ENCODE measurements at places on chromosomes 6 and 20. TPM values are rescaled to one million over a fixed set of nuclear protein-coding genes. Genes with fewer than 3 reads are reported as not detected.

DNA sequence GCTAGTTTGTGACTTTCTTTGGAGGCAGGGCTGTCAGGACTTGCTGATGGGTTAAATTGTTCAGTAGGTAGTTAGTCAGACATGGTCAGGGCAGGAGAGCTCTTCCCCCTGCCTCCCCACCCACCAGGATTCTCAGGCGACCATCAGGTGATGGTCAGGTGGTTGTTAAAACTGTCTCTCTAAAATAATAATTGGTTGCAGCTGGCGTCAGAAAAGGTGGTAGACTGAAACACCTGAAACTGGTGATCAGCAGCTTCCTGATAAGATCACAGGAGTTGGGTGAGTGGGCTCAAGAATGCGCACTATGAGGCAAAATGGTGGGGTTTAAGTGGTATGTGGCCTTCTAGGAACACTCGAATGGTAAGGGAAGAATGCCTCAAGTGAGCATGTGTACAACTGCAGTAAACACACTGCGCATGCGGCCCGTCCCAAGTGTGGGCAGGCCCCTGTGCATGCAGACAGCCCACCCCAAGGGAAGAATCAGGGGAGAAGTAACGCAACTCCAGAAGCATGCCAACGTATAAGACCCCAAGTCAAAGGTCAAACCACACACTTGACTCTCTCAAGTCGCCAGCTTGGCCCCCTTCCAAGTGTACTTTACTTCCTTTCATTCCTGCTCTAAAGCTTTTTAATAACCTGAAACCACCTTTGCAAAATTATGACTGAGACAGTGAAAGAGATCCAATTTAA lies 7.9 kb upstream of the BLCAP start:
- no peak for DNase-seq

The ZBTB46 gene
- 22.7 TPM for total RNA-seq

DNA sequence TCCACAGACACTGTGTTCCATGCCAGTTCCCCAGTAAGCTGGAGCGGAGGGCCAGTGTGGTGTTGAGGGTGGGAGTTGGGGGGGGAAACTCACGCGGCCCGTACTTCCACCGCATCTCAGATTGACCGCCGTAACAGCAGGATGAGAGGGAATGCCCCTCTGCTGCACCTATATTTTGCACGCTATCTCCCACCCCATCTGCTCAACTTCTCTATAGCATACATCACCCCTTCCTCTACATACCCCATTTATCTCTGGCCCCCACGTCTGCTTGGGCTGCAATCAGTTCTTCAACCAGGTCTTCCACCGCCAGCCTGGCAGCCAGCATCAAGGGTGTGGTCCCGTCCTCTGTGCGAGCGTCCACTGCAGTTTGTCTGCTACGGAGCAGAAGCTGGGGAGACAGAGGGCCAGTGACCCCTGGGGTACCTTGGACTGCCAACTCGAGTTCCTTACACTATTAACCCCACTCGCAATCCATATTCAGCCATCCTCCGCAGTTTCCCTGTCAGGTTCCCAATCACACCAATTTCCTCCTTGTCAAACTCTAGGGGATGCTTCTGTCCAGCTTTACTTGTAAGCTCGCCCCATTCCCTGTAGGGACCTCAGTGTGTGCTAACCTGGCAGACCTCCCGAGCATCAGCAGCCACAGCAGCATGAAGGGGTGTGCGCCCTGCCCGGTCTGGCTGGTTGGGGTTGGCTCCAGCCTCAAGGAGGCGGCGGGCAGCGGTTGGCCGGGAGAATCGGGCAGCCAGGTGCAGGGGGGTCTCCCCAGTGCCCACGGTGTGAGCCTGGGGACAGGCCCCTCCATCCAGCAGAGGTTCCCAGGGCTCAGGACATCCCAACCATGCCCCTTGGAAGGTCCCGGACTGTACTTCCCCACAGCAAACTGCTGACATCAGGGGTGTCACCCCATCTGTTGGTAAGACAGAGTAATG lies 4.5 kb upstream of the GPSM3 start:
- peak; percentile 64 for DNase-seq

GRCh38 chr6:144847916-144848315 lies 562.8 kb downstream of the UTRN start:
- no peak for DNase-seq

DNA sequence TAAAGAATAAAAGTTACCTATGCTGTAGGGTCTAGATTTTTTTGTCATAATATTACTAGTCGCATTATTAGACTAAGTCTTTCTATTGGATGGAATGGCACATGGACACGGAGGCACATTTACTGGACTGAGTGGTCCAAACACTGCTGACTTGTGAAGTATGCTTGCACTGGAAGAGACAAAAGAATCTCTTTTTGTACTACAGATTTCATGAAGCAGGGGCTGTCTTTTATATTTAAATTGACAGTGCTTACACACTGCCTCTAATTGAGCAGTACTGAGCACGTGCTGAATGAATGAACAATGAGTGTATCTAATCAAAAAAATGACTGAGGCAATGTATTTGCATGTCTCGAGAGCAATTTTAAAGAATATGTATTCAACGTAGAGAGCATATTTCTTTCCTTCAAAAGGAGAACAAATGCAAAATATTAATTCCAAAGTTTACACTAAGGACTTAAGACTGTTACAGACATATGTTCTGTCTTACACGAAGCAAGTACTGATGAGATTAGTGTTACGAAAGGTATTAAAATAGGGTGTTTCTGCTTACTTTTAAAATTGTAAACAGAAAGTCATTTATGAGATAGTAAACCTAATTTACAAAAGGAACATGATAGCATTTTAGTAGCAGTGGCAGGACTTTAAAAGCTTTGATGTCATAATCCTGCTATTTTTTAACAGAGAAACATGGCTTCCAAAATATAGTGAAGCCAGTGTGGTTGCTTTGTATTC lies 8.3 kb downstream of the ELOVL2 start:
- no peak for DNase-seq

The SUMO4 gene
- 2.9 TPM for total RNA-seq

The DEFB110 gene
- total RNA-seq, result not detected

The KHDRBS2 gene
- 0.57 TPM for total RNA-seq

DNA sequence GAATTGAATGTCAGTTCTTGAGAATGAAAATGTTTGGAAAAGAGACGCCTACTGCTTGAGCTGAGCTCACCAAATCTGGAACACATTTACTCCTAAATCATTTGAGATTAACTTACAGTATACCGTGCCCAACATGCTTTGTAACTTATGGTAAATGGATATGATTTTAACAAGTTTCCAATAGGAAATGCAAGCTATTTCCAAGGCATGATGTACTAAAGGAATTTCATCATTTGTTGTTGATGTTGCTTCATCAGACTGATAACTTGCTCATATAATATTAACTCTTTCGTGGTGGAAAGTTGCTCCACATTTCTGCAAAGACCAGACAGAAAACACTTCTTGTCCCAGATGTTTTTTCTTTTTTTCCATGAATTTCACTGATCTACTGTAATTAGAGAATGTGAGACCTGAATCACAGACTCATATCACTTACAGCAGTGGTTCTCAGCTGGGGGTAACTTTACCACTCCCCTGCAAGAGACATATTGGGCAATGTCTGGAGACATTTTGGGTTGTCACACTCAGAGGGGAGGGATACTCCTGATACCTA lies 116.6 kb upstream of the TRAF3IP2 start:
- no peak for DNase-seq

DNA sequence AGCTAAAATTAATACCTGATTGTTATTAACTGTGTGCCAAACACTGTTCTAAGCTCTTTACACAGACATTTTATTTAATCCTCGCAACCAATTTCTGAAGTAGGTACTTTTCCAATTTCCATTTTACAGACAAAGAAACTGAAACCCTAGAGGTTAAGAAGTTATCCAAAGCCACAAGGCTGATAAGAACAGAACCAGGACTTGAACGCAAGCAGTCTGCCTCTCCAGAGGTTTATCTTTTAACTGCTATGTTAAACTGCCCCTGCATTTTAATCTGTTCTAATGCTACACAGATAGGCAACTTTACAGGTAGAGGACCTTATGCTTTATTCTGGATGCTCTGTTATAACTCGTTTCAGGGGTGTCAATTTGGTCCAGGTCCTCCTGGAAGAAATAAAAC lies 118.2 kb downstream of the SLC16A10 start:
- DNase-seq, result no peak

DNA sequence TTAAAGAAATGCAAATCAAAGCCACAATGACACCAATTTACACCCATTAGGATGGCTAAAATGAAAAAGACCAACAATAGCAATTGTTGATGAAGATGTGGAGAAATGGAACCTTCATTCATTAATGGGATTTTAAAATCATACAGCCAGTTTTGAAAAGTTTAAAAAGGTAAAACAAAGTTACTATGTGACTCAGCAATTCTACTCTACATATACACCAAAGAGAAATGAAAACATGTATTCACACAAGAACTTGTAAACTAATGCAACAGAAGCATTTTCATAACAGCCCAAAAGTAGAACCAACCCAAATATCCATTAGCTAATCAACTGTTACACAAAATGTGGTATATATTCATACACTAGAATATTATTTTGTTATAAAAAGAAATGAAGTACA lies 75.7 kb downstream of the PDSS2 start:
- no peak for DNase-seq

The CCN6 gene
- total RNA-seq, result not detected

GRCh38 chr6:130794010-130794697 lies 33.1 kb upstream of the SMLR1 start:
- no peak for DNase-seq
